ENCODE measurements at places on chromosomes 7 and 10.

- no peak for DNase-seq
These were observed 101.8 kb downstream of the EGFR start for GRCh38 chr7:55120501-55121198.

DNA sequence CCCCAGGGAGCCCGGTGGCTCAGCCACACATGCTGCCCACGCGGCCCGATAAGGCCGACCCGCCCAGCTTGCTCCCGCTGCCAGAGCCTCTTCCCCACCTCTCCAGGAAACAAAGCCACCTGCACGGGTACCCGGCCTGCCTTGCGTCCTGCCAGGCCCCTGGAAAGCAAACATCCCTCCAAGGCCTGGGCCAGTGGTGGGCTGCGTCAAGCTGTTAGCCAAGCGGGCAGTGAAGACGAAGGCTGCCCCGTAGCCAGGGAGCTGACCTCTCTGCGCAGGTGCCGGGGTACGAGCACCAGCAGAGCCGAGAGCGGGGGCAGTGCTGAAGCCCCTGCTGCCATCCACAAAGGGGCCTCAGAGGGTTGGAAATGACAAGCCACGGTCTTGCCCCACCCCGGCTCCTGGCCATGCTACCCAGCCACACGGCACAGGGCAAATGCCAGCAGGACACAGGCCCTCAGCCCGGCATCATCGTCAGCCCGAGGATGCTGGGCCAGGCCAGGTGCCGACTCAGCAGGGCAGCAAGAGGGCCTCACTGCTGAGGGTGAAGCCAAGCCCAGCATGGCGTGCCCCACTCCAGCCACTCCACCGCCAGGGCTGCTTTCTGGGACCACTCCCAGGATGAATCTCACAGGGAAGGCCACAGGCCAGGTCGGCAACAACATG lies 140.0 kb downstream of the PTPRN2 start:
- DNase-seq: no peak

DNA sequence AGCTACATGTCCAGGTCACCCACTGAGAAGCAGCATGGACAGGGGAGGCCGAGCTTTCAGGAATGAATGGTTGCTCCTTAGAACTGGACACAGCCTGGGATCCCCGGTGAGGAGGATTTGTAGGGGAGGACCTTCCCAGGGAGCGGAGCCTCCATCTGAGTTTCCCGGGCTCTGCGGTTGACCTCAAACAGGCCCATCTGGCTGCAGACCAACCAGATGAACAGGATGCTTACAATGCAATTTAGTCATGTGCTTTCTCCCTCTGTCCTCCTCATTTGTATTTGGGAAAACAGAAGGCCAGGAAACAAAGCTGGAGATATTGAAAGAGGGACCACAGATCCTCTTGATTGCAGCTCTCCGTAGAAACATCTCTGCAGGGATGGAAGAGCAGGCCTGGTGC lies 104.8 kb downstream of the EMX2 start:
- no peak for DNase-seq

GRCh38 chr7:32216759-32217158 lies 146.6 kb upstream of the PDE1C start:
- no peak for DNase-seq

GRCh38 chr7:73565675-73566340 lies 8.3 kb upstream of the BCL7B start:
- no peak for DNase-seq

- DNase-seq: no peak
These were observed 833.8 kb downstream of the GRID1 start for GRCh38 chr10:85532773-85533172.

GRCh38 chr7:151403764-151404163 lies 6.1 kb downstream of the WDR86 start:
- DNase-seq: no peak

GRCh38 chr7:44082541-44083207 lies 344 bp upstream of the POLM start:
- DNase-seq: peak; percentile 99

GRCh38 chr7:17589671-17590070 lies 291.2 kb downstream of the AHR start:
- no peak for DNase-seq

DNA sequence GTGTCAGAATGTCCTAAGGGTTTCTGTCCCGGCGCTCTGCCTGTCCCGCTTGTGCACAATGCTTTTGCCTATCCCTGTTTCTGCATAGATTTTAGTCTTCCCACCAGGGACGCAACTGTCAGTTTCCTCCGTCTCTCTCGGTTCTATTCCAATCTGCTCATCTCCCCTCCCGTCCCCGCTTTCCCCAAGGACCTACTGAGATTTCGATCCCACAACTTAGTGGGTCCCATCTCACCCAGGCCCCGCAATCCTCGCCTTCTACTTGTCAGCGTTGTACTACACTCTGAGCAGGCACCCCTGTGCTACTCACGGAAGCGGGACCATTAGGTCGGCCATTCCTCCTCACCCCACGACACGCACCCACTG lies 519 bp upstream of the ZNF655 start:
- DNase-seq: no peak

- DNase-seq: no peak
These were observed 18.8 kb downstream of the NOBOX start for GRCh38 chr7:144384555-144385245.

GRCh38 chr7:142263598-142264380 lies 5.9 kb upstream of the PRSS58 start:
- DNase-seq: no peak

GRCh38 chr10:33899578-33900531 lies 565.4 kb upstream of the NRP1 start:
- no peak for DNase-seq

DNA sequence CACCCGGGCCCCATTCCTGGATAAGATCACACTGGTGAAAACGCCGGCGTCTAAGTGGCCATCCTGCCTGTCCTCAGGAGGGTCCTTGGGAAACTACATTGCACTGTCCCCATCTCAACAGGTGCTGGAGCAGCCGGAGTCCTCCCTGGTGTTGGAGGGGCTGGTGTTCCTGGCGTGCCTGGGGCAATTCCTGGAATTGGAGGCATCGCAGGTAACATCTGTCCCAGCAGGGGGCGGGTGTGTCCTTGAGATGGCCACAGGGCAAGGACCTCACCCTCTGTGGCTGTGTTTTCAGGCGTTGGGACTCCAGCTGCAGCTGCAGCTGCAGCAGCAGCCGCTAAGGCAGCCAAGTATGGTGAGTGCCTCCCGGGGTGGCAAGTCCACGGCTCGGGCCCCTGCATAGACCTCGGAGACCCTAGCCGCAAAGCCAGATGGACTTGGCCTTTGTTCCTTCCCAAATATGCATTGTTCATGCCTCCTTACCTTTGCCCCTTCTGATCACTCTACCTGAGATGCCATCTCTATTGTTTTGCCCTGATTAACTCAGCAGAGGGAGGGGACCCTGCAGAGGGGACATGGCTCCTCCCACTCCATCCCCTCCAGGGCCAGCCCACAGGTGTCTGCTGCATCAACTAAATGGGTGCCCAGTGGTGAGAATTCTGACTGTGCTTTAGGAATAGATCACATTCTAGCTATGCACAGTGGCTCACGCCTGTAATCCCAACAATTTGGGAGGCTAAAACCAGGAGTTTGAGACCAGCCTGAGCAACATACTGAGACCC lies 23.8 kb downstream of the ELN start:
- DNase-seq: peak; percentile 66

GRCh38 chr7:13240349-13240748 lies 552.9 kb downstream of the ARL4A start:
- no peak for DNase-seq

- peak; percentile 52 for DNase-seq
These were observed 20.5 kb upstream of the GATA3 start for GRCh38 chr10:8033812-8034465.

DNA sequence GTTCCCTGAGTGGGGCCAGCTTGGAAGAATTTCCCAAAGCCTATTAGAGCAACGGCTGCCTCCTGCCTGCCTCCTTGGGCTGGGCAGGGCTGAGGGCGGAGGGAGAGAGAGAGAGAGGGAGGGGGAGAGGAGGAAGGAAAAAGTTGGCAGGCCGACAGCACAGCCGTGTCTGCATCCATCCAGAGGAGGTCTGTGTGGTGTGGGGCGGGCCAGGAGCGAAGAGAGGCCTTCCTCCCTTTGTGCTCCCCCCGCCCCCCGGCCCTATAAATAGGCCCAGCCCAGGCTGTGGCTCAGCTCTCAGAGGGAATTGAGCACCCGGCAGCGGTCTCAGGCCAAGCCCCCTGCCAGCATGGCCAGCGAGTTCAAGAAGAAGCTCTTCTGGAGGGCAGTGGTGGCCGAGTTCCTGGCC lies at the start of gene AQP1:
Gene AQP1 (plus strand): TSS at position 293 of the 409 bp plus-strand sequence. CDS start 57 bp downstream, at position 350.
- peak; percentile 53 for DNase-seq

DNA sequence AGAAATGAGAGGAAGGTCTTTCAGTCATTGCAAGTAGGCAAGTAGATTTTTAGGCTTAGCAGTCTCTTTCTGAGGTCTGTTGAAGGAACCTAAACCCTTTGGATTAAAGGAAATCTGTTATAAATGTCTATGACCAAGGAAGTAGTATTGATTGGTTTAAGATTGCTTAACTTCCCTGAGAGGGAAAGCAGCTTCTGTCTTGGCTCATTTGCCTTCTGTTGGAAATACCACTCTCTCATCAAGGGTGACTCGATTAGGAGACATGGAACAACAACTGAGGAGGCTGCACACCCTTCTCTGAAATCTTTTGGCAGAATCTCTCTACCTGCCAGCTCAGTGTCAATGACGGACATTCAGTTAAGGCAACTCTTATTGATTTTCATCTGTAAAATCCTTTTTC lies 282.9 kb downstream of the PRKG1 start:
- DNase-seq: no peak

DNA sequence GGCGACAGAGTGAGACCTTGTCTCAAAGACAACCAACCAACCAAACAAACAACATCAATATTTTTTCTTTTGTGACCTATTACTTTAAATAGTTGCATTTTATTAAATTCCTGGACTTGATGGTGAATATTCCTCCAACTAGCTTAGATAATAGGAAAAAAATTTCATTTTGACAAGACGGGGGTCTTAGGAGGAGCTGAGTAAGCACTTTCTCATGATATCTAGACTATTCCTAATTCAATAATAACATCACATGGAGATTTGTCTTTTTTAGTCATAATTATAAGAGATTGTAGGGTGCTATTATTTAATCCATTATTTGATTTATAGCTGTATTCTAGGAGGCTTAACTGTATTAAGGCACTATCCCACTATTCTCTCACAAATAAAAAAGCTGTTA lies 702.5 kb downstream of the PHTF2 start:
- DNase-seq: no peak

- no peak for DNase-seq
These were observed 527.3 kb upstream of the GHITM start for GRCh38 chr10:83612050-83612449.

DNA sequence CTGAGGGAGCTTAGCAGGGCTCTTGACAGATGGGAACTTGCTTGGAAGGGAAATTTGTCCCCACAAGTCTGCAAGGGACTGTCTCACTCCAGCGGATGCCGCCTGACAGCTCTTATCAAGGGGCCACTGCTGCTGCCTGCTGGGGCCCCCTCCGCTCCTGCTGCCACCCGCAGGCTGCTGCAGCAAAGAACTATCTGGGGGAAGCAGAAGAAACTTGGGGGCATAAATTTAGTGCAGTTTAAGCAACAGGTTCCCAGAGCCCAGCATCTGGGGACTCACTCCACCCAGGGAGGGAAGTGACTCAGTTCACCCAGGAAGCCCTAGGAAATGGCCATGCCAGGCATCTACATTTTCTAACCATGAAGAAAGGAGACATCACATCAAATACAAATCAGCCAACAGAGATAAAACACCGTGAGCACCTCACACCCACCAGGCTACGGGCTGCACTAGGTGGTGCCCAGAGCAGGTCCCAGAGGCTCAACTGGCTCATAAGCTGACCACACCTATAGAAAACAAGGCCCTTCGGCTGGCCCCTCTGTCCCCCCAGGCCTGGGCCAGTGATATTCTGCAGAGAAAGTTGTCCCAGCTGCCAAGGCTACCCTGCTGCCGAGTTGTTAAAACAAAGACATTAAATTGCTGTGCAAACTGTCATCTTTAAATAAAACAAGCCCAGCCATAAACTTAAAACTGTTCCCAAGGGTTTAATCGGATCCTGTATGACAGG lies 3.7 kb downstream of the RGS10 start:
- no peak for DNase-seq

DNA sequence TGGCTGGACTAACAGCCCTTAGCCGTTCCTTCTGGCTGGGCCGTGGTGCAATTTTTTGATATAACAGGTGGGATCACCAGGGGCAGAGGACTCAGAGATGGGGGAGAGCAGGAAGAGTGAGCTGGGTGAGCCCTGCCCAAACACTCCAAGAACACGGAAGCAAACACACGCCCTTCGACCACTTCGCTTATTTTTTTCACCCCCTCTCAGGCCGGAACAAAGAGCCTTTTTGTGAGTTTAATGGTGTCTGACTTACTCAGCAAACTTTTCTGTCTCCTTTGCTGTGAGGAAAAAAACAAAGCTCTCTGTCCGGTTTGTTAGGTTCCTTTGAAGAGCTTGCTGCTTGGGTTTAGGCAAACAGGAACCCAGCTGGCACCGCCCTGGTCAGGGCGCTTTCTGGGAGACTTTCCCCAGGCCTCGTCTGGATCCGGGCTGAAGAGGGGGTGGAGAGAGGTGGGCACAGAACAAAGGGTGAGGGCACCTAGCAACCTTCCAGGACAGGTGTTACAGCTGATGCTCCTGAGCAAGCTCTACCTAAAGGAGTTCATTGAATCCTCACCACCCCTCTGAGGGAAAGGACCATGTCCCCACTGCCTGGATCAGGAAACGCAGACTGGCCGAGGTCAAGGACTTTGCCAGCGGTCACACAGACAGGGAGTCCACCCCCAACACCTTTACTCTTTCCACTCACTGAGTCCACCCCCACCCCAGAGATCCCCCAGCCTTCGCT lies 23.3 kb downstream of the CALML3 start:
- no peak for DNase-seq

DNA sequence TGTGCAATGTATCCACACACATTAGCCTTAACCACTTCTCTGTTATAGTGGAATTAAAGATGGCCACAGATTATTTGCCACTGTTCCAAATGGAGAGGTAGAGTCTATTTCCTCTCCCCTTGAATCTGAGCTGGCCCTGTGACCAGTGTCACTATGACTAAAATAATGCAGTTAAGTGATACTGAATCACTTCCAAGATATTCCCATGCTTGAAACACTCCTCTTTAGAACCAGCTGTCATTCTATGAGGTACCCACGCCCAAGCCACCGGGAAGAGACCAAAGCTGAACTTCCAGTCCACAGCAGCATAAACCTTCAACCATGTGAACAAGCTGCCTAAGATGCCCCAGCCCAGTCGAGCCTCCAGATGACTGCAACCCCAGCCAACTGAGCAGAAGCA lies 2.1 kb upstream of the DHX32 start:
- DNase-seq: no peak

DNA sequence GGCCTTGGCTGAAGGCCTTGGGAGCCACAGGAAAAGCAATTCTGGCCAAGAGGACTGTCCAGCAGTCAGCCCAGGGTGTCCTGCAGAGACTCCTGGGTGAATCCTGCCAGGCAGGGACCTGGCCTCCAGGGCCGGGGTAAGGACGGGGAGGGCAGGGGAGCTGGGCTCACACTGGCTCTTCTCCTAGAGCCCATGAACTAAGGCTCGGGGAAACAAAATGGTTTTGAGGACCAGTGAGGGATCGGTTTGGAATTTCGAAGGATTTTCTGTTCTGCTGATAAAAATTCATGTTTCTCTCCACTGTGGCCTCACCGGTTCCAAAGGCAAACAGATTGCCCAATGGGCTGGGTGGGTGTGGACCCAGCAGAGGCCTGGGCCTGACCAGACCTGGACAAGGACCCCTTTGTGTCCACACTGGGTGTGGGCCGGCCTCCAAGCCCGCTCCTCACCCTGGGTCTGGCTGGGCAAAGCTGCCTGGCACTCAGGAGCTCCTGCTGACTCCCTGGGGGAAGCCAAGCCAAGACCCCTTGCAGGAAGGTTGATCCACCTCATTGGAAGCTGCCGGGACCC lies 27.3 kb downstream of the FAM20C start:
- no peak for DNase-seq

GRCh38 chr7:18347170-18347569 lies 148.4 kb upstream of the HDAC9 start:
- DNase-seq: no peak

Data from neural progenitor cell (in vitro differentiated cells).